ENCODE measurements at places on chromosomes 12 and 14.

DNA sequence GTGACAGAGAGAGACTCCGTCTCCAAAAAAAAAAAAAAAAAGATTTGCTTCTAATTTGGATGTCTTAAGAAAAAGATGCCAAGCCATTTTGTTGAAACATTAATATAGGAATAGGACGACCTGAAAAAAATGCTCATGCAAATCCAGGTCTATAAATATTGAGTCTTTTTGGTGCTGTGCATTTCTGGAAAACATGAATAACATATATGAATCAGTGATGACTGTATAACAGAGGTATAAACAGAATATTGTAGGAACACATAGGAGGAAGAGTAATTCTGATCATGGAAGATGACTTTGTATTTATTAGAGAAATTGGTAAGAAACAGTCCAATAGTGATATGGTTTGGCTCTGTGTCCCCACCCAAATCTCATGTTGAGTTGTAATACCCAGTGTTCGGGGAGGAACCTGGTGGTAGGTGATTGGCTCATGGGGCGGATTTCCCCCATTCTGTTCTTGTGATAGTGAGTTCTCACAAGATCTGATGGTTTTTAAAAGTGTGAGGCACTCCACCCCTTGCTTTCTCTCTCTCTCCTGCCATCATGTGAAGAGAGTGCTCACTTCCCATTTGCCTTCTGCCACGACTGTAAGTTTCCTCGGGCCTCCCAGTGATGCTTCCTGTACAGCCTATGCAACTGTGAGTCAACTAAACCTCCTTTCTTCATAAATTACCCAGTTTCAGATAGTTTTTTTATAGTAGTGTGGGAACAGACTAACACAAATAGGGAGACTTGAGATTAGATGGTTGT, 3.0 kb upstream of the SRSF5 start:
- DNase-seq: no peak

DNA sequence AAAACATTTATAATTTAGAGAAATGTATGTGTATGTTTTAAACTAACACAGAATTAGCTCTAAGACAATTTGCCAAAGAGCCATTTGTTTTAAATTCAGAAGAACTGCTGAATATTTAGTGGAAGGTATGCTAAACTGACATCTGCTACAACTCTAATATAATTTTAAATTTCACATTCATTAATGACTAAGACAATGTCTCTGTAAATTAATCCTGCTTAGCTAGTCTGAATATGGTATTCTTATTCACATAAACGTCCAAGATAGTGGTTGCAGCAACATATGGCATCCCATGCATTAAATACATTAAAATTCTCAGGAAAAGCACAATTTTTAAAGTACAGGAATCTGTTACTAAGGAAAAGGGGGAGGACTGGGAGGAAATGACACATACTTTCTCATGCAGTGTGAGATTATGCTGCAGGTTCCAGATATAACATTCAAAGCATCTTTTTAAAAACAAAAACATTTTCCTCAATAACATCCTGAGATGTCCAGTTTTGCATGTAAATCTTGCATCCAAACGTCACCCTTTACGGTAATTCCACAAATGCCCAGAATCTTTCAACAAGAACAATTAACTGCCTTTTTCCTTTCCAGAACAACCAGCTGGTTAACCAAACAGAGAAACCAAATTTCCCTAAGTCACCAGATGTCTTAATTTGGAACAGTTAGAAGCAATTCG, 26.9 kb downstream of the WDR89 start:
- DNase-seq: no peak

GRCh38 chr12:41943671-41944070, 201.0 kb downstream of the GXYLT1 start:
- no peak for DNase-seq

DNA sequence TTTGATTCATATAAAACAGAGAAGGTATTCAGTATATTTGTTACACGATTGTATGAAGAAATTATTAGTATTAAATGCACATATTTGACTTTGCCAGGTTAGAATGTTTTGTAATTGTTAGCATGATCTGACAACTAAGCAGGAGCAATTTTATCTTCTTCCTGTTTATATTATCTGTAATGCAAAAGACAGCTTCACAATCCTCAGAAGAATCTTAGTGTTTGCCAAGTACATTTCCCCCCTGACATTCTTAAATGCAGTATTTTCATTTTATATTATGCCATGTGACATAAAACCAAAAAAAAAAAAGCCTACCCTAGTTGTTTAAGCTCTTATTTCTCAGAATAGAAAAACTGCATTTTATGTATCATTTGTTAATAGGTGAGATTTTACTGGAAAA, 469.4 kb downstream of the FOXG1 start:
- no peak for DNase-seq

GRCh38 chr12:92593734-92594402, 108.9 kb upstream of the PLEKHG7 start:
- DNase-seq: peak; percentile 76

DNA sequence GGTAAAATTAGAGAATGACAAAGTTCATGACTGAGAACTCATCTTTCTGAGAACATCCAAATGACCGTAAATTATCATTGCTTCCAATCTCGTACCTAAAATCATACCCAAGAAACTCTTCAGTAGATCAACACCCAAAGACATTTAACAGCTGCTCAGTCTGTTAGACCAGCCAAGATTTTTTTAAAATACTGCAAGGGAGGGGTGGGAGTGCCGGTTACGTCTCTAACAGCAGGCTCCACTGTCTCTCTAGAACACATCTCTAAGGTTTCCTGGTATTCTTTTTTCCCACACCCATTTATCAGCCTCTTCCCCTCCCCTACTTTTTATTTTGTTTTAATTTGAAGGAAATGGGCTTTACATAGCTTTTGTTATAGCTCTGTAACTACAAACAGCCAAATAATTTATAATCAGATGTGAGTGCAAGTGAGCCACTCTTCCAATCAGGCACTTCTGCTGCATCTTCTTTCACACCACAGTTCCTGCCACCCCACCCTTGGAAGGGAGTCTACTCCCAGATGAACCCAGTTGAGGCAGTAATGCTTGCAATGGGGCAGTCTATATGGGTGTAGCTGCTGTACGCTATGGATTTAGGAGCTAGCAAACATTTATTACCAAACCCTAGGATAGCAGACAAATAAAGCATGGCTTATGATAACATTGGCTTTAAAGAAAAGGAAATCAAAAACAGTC, 21.9 kb downstream of the PTPRB start:
- no peak for DNase-seq

- DNase-seq: peak; percentile 74
Measured at GRCh38 chr14:105203057-105203531, 22.0 kb upstream of the NUDT14 start.

GRCh38 chr12:57772429-57773322, at the start of gene EEF1AKMT3:
EEF1AKMT3 (plus strand) TSS chr12:57772614; CDS start chr12:57772725, 111 bp downstream.
- peak; percentile 68 for DNase-seq

DNA sequence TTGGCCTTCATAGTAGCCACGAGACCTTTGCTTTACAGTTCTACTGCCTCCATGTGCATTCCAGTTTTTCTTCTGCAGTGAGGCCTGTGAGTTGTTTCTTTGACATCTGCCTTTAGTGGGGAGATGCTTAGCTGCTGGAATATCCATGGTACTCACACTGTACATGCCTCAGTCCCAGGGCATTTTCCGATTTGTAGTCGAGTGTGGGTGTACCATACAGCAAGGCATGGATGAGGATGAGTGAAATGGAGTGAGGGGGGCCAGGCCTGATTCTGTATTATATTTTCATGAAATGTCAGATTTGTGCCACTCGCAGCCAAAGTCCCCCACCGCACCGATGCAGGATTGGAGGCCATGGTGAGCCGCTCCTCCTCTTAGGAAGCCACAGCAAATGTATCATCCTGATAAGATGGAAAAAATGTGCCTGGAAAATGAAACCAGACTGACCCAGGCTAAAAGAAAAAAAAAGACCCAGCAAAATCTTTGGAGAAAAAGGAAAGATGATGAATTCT, 173.0 kb downstream of the ADGRD1 start:
- no peak for DNase-seq

- DNase-seq: no peak
Measured at GRCh38 chr12:105804591-105805265, 334.0 kb downstream of the NUAK1 start.

DNA sequence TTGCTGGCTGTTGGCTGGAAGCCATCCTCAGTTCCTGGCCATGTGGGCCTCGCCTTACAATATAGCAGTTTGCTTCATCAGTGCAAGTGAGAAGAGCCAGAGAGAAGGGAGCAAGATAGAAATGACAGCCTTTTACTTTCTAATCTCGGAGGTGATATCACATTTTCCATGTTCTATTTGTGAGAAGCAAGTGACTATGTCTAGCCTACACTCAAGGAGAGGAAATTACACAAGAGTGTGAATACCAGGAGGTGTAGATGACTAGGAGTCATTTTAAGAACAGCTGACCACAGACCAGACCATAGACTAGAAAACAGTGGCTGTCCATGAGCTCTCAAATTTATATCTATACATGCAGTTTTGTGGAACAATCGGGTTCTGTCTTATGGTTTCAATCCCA, 163.0 kb upstream of the NRXN3 start:
- DNase-seq: no peak

- DNase-seq: no peak
Measured at GRCh38 chr12:104154806-104155205, 16.8 kb upstream of the NFYB start.

DNA sequence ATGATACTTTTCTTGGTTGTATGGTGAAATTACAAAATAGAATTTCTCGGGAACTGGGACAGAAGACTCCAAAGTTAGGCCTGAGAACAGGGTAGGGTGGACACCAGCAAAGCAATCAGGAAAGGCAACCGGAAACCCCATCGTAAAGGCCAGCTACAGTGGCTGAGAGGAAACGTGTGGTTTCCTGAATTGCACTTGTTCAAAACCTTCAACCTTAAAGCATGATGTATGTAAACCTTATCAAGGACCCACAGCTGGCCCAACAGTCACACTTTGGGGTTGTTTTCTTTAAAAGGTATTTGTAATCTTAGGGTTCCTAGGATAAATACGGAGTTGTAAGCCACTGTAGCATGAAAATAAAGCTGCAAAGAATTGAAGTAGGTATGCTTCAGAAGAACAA, 2.2 kb upstream of the PTGDR start:
- no peak for DNase-seq

DNA sequence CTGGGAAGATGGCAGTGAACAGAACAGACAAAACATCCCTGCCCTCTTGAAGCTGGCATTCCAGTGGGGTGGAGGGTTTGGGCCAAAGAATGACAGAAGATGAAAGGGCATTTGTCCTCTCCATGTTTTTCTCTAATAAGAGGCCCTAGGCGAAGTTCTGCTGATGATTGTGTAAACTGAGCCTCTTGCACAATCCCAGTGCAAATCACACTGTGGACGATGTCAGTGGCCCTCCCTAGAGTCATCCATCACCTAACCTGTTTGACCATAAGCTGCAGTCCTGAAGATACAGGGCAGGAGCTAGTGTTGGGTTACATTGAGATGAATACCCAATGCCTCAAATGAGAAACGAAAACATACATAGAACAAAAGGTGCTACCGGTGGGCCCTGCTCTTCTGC, 622.4 kb upstream of the TBX3 start:
- no peak for DNase-seq

- no peak for DNase-seq
Measured at GRCh38 chr14:96832351-96832750, 35.2 kb downstream of the VRK1 start.

GRCh38 chr12:114140576-114140975, 174.5 kb upstream of the RBM19 start:
- DNase-seq: no peak

DNA sequence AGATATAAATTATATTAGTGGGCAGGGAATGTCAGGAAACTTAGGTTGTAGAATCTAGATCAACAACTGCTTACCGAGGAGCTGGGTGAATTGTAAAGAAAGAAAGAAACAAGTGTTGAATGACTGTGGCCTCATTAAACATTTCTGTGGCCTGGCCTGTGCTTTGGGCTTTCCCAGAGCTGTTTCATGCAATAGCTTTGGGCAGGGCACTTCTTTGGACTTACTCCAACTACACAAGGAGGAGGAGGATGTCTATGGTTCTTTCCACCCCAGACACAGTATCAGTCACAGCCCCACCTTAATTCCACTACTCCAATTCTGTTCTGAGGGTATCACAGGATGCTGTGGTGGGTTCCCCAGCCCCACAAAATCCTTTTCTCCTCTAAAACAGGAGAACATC, 38.0 kb downstream of the DPF3 start:
- peak; percentile 36 for DNase-seq

DNA sequence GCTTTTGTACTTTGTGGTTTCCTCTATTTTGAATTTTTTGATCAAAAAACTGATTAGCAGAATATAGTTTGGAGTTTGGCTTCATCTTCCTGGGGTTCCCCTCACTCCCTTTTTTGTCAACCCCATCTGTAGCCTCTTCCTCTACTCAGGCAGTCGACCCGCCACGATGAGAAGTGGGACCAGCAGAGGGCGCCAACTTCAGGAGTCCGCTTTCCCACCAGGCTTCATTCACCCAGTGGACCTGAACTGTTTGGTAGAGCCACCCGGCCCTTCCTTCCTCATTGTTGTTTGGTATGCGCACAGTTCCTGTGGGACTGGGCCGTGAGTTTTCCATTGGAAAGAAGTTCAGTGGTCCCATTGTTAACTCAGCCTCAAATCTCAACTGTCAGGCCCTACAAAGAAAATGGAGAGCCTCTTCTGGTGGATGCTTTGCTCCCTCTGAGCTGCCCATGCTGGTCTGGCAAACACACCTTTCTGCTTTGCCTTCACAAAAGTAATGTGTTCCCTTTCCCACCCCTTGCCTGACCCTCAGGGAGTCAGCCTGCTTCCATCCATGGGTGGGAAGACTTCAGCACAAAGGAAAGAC, 21.7 kb downstream of the TMBIM6 start:
- DNase-seq: peak; percentile 68

DNA sequence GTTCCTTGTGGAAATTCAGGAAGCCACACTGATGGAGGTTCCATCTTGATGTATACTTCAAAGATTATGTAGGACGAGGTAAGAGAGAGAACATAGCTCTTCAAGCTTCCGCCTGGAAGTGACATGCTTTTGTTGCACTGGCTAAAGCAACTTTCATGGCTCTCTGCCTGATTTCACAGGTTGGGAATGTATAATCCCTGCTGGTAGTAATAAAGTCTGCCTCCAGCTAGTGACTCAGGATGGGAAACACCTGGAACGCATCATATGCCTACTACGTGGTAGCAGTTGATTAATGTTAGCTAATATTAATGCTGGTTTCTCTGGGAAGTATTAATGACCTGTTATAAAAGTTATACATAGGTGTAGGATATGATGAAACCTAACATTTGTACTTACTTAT, 71.1 kb downstream of the PELI2 start:
- DNase-seq: peak; percentile 57

GRCh38 chr14:34043627-34044372, 92.9 kb upstream of the EGLN3 start:
- peak; percentile 88 for DNase-seq

DNA sequence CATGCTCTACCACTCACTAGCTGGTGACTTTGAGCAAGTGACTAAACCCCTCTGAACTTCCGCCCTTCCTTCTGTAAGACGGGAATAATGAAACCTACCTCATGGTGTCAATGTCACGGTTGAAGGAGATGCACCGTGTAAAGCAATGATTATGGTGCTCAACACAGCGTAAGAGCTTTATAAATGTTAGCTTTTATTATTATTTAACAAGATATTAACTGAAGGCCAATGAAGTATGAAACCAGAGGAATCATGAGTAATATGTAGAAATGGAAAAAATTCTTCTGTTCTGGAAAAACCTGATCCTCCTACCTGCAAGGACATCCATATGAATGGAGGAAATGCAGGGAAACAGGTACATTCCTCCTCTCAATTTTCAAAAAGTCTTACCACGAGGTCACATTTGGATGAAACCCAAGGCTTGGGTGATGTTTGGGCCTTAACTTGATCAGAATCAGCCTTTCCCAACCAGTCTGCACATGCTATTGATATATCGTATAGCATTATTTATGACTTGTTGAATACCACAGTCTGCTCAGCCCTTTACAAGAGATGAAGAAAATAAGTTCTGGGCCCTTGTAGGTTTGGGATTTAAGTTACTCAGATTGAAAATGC, 166.8 kb upstream of the TBX3 start:
- no peak for DNase-seq
